GM04503 (cell line): ENCODE measurements at places on chromosomes 12 and 14.

DNA sequence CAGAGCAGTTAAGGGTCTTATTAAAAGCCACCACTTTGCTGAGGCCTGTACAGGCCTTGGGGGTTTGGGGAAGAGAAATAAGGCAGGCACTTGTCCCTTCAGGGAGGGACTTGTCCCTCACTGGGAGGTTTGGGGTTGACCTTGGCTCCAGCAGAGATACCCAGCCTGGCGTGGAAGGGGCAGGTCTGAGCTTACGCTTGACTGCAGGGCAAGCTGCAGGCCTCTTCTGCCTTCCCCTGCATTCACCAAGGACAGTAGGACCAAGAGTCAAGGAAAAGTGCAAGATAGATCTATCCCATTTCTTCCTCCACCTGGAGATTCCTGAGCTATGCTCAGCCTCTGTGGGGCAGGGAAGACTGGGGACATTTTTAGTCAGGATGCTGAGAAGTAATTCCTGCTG, 154.3 kb downstream of the SMOC1 start:
- no peak for DNase-seq

DNA sequence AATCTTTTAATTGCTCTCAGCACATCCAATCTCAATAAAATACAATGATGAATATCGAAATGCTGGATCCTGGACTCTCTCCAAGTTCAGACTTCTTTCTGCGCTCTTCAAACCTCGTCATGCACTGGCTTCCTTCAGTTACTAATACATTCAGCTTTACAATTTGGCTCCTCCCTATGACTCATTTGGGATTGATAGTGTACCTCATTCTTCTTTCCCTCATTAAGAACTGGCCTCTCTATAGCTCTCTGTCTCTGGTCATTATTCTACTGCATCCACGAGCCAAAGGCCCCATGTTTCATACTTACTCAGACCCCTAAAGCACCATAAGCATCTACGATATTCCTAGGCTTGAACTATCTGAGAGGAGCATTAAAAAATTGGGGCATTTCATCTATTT, 4.9 kb downstream of the TSPAN8 start:
- DNase-seq = no peak

DNA sequence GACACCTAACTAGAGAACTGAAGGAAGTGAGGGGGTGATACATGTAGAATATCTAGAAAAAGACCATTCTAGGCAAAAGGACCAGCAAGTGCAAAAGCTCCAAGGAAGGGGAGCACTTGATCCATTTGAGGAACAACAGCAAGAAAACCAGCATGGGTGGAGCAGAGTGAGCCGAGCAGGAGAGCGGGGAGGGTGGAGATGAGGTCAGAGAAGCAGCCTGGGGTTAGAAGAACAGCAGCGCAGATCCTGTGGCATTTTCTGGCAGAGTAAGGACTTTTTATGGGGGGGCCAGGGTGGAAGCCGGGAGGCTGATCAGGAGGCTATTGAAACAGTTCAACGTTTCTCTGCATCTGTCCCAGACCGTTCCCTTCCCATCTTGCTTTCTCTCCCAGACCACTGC, 24.5 kb upstream of the TMCC3 start:
- DNase-seq = no peak

GRCh38 chr14:86521031-86521730, 991.2 kb downstream of the FLRT2 start:
- no peak for DNase-seq

GRCh38 chr12:21972055-21972454, 30.8 kb upstream of the ABCC9 start:
- no peak for DNase-seq

DNA sequence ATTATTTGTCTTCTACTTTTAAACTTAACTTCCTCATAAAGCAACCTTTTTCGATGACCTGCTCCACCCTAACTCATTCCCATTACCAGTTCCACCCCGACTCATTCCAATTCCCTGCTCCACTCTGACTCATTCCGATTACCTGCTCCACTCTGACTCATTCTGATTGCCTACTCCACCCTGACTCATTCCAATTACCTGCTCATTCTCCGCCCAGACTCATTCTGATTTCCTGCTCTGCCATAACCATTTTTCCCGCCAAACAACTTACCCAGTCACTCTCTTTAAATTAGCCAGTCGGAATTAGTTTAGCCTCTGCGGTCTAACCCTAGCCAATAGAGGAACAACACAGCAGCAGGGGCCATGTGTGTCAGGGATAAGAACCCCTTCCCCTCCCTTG, 249.1 kb downstream of the DPY19L2 start:
- DNase-seq = no peak

GRCh38 chr12:53706080-53706479, 21.2 kb downstream of the CALCOCO1 start:
- no peak for DNase-seq
